HCT116 (cell line): ENCODE measurements at places on chromosomes 5 and 9.

- DNase-seq = no peak
Observed at GRCh38 chr5:139636207-139636792, 11.8 kb upstream of the CXXC5 start.

DNA sequence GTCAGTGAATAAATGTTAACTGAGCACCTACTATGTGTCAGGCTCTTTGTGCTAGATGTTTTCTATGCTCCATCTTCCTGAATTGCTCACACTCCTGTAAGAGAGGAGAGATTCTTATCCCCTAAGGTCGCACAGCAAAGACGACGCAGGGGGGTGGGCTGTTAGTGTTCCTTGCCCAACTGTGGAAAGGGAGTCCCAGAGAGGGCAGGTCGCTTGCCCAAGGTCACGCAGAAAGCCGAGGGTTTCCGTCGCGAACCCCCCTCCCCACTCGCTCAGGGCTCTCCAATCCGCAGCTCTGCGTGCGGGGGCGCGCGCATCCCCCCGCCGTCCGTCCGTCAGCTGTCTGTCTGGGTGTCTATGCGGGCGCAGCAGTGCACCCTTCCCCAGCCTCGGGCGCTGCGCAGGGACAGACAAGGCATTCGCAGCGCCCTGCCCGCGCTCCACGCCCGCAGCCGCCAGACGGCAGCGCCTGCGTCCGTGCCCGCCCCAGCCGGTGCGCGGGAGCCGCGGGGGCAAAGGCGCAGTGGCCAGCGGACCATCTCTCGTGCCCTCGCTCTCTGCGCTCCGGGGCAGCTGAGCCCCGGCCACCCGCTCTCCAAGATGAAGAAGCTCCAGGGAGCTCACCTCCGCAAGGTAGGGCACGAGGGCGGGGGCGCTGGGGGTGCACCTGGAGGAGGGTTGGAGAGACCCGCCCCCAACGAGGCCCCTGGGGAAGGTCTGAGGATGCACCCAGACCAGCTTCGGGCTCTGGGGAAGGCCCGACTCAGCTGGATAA, at the start of gene SLC6A7:
TSS of gene SLC6A7 (plus strand) at position 335 of the 775 bp plus-strand sequence. CDS start at position 601, 266 bp downstream.
- DNase-seq = no peak

DNA sequence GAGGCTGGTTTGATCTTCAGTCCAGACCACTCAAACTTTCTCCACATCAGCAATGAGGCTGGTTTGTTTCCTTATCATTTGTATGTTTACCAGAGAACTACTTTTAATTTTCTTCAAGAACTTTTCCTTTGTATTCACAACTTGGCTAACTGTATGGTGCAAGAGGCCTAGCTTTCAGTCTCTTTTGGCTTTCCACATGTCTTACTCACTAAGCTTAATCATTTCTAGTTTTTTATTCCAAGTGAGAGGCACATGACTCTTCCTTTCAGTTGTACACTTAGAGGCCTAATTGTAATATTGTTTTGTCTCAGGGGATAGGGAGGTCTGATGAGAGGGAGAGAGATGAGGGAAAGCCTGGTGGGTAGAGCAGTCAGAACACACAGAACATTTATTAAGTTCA, 554.0 kb upstream of the ARRDC3 start:
- no peak for DNase-seq

DNA sequence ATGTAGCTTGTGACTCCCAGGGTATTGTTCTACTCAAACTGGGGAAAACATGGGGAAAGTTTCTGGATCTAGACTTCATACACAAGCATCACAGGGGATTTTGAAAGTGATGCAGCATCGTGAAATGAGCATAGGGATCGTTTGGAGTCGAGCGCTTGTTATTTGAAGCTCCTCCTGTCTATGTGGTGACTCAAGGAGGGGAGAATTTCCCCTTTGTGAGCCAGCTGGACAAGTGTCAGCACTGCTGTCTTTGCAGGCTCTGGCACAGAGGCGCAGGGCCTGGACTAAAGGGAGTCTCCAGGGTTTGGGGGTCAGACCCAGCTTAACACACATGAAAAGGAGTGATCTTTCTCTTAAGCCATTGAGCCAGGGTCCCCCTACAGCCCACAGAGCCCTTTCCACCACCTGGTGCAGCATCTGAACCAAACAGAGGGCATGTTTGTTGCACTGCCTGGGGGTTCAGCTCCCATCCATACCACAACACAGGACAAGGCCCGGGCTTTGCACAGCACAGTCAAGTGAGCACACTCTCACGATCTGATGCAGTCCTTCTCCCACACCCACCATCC, 51.0 kb downstream of the IRF1 start:
- DNase-seq = no peak

DNA sequence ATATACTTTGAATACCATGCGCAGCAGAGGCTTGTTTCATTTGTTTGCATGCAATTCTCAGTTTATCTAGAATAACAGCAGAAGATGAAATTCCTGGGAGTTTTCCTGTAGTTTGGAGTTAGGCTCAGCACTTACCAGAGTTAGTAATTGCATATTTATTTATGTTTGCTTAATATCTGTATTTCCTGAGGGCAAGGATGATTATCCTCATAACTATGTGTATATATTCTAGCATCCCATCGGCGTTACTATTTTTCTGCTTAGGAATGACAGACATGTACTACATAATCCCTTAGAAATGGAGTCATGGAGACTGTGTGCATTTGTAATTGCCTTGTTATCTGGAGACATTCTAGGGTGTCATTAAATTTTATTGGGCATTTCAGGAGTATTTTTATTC, 1184.8 kb downstream of the DTWD2 start:
- no peak for DNase-seq

DNA sequence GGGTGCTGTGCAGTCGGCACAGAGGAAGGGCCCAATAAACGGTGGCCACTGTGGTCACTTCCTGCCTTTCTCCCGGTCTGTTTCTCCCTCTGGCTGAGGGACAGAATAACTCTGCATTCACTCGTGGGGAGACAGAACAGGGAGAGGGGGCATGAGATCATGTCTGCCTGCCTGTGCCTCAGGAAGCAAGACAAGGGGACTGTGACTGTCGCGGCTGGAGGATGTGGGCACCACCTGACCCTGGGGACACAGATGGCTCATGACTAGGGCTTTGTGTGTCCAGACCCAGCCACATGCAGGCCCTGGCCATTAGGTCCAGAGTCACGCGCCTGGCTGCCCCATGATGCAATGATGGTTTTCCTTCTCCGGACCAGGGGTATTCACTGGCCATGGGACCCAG, 5.8 kb downstream of the TRUB2 start:
- no peak for DNase-seq

GRCh38 chr5:74617202-74617601, 23.3 kb downstream of the ENC1 start:
- no peak for DNase-seq

GRCh38 chr5:147310059-147310704, 75.4 kb downstream of the STK32A start:
- peak; percentile 76 for DNase-seq

DNA sequence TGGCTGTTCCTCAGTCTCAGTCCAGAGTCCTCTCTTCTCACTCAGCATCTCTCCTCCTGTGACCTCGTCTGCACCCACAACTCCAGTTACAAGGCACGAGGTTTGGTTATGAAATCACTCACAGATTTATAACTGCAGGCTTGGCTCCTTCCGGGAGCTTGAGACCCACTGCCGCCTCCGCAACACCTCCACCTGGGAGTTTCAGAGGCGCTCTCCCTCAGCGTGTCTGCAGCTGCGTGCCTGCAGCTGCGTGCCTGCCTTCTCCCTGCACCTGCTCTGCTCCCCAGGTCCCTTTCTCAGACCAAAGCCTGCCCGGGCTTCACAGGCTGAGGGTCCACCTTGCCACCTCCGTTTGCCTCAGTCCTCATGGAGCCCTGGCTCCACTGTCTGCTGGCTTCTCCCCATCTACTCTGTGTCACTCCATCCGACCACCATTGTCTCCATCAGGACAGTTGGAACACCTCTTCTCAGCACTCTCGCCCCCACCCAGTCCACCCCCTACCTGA, 51.5 kb downstream of the HRH2 start:
- no peak for DNase-seq
